Posterior cingulate gyrus (tissue), 11 donors: ENCODE measurements at places on chromosomes 11 and 22.

- no peak for DNase-seq
These were observed 1.3 kb downstream of the PRPF19 start for GRCh38 chr11:60905047-60905446.

DNA sequence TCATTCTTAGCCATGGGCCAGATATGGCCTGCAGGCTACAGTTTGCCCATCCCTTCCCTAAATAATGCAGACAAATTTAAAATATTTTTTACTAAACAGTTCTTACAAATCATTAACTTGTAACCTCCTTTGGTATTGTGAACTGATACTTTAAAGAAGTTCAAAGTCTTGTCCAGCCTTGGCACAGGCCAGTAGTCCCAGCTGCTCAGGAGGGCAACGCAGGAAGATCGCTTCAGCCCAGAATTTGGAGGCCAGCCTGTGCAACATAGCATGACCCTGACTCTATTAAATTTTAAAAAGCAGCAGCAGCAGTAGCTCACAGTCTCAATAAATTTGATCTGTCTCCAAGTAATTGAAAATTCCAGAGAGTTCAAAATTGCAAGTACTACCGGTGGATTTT is 83.7 kb upstream of the ARHGAP32 start:
- no peak for DNase-seq

DNA sequence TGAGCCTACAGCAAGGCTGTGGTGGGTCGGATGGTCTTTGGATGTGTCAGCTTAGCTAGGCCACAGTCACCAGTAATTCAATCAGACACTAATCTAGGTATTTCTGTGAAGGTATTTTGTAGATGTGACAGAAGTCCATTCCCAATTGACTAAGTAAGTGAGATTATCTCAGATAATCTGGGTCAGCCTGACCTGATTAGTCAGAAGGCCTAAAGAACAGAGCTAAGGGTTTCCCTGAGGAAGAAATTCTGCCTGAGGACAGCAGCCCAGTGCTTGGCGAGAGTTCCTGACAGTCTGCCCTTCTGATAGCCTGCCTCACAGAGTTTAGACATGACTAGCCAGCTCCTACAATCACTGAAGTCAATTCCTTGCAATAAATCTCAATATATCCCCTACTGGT is 28.7 kb downstream of the GUCD1 start:
- no peak for DNase-seq

- no peak for DNase-seq
These were observed 10.0 kb upstream of the MMP1 start for GRCh38 chr11:102807921-102808320.

DNA sequence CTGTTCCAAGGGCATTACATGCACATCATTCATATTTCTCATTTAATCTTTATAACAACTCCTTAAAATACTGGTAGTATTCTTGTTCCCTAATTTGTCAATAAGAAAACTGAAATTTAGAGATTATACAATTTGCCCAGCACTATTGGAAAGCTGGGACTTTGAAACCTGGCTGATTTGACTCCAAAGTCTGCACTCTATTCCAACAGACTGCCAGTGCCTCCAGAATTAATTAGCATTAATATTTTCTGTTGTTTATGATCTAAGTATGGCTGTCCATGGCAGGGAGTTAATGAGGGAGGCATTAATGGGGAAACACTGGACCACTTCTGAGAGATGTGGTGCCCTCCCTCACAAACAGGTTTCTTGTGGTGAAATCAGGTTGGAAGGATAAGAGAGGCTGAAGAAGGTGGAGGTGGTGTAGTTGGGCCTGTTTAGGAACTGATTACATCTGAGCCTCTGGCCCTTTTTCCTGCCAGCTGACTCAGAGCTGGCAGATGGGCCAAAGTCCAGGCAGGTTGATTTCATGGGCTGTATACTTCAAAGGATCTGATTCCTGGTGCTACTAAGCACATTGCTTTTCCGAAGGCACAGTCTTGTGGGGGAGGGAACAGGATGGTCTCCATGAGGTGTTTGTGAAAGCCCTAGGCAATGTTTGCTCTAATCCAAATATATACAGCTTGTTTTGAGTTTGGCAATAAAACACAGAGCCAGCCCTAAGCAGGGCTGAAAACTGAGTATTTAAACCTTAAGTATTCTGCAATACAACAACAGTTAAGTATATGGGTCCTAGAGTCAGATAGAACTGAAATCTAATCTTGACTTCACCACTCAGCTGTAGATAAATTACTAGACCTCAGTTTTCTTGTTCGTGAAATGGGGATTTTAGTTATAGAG is 21.0 kb upstream of the RAB30 start:
- no peak for DNase-seq

DNA sequence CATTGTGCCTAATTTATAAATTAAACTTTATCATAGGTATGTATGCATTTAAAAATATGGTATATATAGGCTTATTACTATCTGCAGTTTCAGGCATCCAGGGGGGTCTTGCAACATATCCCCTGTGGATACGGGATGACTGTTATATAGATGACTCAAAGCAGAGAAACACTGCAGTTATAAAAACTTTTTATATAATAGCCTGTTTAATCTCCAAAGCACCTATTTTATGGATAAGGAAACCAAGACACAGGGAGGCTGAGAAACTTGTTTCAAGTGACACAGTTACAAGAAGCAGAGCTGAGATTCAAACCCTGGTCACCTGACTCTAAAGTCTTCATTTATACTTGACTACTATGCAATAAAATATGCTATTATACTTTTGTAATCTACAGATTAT is 897.7 kb downstream of the KCNA4 start:
- DNase-seq = no peak

DNA sequence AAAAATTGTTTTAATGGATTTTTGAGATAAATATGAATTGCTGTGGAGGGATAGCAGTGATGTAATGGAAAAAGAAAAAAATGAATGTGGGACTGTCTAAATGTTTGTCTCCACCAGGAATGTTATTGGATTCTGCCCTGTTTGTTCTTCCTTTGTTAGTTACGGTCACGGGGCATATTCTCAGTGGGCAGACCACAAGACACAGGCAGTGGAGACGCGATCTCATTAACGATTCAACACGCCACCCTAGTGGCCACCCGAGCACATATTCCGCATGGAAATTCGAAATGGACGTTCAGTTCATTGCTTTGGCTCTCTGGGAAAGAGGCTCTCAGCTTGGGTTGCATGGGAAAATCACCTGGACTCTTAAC is 151.8 kb upstream of the TTC12 start:
- DNase-seq = no peak

- DNase-seq = no peak
These were observed 103.0 kb upstream of the CD44 start for GRCh38 chr11:35035894-35036408.

DNA sequence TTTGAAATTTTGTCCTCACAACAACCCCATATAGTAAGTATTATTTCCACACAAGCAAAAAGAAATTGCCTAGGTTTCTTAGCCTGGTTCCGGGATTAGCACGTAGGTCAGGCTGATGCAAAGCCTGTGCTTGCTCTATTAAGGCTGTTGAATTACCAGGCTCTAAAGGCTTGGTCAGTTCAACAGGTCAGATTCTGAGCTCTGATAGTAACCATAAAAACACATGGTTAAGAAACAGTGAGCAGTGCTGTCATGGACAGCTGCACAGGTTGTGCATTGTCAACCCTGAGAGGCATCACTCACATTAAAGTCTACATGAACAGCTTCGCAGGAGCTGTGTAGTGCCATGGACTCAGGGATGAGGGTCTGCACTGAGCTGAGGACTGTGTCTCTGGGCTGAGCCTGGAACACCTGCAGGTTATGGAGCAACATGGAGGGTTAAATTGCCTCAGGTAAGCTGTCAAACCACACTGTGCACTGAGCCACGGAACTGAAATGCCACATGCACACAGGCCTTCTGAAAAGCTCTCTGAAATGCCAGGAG is 98.0 kb downstream of the PIWIL4 start:
- DNase-seq = no peak

DNA sequence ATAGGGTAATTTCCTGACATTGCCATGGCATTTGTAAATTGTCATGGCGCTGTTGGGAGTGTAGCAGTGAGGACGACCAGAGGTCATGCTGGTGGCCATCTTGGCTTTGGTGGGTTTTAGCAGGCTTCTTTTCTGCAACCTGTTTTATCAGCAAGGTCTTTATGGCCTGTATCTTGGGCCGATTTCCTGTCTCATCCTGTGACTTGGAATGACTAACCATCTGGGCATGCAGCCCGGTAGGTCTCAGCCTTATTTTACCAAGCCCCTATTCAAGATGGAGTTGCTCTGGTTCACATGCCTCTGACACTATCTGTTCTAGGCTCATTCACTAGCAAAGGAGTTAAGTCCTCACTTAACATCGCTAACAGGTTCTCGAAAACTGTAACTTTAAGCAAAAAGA is 1374.2 kb downstream of the FAM181B start:
- no peak for DNase-seq

DNA sequence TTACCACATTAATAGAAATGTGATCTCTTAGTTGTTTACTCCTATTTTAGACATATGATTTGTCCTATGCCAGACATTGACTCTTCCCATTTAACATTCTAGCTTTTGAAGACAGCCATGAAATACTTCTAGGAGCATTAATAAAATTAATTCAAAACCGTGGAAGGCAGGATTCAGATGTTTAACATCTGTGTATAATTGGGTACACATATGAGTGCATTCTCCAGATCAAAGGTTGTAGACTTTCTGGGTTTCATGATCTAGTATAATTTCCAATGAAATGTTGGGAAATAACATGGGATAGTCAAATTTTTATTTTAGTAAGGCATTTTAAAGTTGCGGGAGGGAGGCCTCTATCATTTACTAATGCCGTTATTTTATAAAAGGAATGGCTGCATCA is 35.2 kb upstream of the CCDC89 start:
- DNase-seq = no peak

DNA sequence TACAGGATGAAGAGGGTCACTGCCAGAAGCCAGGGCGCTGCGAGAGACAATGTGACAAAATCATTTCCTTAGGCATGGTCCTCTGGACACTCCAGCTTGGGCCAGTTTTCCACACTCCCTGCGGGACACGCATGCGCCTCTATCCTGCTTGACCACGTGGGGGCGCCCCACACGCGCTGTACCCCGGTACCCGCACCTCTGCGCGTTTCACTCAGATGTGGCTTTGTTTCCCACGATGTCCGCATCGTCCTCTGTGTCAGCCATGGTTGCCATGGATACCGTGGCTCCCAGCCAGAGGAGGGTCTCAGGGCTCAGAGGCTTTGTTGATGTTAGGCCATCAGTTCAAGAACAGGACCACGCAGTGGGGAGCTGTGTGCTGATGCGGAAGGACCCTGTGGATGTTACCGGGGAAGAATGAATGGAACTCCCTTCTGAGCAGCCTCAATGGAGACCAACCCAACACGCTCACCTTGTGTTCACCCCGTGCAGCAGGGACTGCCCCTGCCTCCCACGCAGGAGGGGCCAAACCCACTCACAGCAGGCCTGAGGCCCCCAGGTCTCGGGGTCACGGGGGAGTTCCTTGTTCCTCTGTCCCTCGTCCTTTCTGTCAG is 101.1 kb upstream of the SLC22A12 start:
- DNase-seq = peak; percentile 69

DNA sequence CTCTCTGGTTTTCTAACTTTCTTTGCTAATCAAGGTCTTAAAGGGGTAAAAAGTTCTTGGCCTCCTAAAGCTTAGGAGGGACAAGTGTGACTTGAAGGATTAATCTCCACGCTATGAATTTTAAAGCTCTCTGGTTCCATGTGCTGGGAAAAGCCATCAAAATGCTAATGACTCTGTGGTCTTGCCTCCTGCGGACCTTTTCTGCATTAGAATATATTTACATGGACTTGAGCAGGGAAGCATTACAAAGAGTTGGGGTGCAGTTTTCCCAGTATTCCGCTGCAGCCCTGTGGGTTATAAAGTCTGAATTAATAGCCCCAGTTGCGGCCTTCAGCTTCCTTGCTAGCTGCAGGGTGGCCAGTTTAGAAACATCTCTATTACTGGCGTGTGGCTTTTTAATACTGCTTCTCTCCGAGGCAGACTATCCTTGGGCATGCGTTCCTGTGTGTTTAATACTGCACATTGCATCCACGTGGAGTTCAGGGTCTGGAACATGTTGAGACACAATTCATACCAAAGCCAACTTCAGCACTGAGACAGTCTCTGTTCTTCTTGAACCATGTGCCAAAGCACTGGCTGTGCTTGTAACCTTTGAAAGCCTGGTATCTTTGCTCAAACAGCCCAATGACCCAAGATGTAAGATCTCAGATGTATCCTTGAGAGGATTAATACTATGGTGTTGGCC is 27.3 kb downstream of the TSPAN18 start:
- no peak for DNase-seq

DNA sequence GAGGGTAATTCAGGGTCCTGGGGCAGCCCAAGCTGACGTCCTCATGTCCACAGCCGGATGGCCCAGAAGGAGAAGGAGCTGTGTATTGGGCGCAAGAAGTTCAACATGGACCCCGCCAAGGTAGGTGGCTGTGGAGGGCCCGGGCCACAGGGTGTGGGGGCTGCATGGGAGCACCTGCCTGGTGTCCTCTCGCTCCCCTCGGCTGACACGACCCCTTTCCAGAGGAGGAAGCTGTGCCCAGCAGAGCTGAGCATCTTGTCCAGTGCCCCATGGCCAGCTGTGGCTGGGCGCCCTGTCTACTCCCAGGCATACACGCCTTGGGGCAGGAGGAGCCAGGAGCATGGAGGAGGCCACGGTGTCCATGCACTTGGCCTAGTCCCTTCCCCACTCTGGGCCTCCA is 13.6 kb downstream of the CYTH4 start:
- no peak for DNase-seq
